ENCODE measurements at places on chromosomes 16 and 17.

GRCh38 chr17:41444186-41444585 is 3.4 kb upstream of the KRT38 start:
- DNase-seq, result no peak

DNA sequence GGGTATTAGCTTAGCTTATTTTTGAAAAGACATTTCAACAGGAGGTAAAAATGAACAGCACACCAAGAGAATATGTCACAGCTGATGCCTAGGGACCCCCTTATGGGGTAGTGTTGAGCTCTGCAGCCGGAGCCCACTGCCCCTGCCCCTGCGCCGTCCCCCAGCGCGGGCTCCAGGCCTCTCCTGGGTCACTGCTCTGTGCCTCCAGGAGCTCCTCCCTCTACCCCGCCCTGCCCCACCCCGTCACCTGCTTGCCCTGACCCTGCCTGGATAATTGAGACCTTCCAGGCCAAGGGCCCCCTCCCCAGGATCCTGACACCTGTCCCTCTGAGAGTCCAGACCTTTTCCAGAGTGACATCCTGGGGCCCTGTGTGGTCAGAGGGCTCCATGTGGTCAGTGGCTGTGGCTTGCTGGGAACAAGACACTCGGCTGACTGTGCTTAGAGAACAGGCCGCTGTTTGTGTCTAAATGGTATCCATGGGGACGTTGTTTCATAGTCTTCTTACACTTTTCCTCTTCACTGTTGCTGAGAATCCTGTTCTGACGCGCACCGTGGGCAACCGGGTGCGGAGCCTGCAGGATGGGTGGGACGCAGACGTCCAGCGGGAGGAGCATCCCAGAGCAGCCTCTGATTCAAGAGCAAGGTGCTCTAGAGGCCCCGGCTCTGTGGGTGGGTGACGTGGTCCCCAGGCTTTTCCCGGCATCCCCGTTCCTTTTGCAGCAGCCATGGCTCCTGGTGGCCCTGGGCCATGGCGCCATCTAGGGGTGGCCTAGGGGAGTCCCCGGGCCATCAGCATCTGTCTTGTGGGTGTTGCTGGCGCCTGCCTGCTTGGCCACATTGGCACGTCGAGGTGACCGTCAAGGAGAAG is 20.0 kb upstream of the WFIKKN1 start:
- DNase-seq, result no peak

DNA sequence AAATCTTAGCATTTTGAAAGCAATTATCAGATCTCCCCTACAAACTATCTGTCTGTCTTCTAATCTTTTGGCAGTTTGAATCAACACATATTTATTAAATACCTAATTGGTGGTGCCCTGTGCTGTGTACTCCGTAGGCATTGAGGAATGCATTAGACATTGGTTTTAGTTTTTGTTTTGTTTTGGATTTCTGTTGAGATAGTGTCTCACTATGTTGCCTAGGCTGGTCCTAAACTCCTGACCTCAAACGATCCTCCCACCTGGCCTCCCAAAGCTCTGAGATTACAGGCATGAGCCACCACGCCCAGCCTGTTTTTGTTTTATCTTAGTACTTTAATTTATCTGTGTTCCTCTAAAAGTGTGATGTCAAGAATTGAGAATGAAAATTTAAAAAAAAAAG is 124.8 kb upstream of the RBL2 start:
- DNase-seq, result no peak

DNA sequence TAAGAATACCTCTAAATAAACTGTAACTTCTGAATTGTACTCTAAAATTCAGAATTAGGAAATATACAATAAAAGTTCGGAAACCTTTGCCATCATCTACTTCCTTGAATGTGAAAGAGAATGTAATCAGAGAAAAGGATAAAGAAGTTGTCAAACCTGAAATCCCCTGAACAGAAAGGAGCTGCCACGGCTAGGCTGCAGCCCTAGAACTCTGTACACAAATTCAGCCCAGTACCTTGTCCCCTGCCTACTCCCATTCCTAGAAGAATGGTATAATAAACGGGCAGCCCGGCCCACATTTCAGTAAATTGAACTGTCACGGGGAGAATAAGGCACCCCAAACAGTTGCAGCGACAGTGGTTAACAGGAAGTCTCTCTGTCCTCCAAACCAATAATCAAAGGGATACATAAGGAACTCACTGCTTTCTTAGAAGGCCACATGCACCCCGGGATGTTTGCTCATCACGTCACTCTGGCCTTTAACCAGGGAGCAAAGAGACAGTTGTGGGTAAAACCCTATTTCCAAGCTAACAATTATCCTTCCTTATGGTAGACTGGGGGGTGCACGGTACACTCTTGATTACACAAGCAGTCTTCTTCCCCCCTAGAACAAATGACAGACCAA is 24.3 kb upstream of the RFFL start:
- no peak for DNase-seq

DNA sequence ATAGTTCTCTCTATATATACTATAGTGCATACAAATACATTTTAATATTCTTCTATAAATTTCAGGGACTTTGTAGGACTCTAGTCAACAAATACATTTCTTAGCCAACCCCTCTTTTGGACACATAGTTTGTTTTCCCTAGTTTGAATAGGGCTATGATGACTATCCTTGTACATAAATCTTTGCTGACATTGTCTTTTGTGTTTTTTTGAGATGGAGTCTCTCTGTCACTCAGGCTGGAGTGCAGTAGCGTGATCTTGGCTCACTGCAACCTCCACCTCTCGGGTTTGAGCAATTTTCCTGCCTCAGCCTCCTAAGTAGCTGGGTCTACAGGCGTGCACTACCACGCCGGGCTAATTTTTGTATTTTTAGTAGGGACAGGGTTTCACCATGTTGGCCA is 3.3 kb downstream of the ANKS4B start:
- DNase-seq, result no peak

DNA sequence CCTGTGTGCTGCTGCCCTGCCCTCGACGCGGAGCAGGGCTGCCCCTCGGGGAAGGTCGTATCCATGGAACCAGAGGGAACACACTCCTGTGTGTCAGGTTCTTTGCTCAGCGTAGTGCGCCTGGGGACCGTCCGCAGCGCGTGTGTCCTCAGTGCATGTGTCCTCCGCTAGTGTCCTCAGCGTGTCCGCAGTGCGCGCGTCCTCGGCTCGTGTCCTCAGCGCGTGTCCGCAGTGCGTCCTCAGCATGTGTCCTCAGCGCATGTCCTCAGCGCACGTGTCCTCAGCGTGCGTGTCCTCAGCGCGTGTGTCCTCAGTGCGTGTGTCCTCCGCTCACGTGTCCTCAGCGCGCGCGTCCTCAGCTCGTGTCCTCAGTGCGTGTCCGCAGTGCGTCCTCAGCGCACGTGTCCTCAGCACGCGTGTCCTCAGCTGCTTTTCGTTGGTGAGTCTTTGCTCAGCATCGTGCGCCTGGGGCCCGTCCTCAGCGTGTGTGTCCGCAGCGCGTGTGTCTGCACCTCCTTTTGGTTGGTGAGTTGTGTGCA is 59.2 kb upstream of the ZNF750 start:
- DNase-seq, result no peak

GRCh38 chr17:17081304-17081940 is 39.2 kb downstream of the MPRIP start:
- DNase-seq, result no peak

GRCh38 chr16:53040788-53041187 is 11.9 kb downstream of the CHD9NB start:
- no peak for DNase-seq

DNA sequence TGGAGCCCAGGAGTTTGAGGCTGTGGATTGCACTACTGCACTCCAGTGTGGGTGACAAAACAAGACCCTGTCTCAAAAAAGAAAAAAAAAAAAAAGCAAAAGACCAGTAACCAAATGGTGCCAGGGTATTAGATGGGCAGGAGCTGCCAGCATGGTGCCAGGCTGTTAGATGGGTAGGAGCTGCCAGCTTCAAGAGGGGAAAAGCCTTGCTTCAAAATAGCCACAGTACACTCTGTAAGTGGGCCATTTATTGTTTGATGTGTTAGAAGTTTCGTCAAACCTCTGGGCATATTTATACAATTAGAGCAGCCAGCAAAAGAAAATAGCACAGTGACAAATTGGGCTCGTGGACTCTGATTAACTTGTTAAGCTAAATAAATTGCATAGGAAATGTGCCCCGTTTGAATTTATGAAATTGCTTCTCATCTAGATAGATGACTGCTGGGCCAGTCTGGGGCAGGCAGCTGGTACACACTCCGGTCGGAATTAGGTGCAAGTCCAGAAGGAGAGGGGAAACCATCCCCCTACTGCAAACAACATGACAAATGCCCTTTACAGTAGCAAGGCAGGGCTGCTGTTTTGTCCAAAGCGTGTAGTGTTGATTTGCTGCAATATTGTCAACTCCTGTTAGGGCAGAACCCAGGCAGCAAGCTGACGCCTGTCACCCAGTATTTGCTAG is 126.3 kb upstream of the IRX3 start:
- no peak for DNase-seq

DNA sequence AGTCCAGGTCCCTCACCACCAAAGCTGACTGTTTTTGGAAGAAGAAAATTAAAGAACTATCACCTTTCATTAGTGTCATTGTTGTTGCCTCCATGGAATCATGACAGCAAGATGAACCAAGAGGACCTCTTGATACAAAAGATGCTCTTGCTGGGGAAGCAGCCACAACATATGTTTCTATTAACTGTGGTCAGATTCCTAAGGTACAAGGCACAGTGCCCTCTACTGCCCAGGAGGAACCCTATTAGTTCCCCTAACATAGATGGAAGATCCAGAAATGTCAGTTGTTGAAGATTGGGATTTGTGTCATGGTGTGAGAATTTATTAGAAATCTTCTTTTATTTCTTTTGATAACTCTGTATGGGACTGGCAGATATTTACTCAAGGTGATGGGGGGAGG is 188.2 kb upstream of the ANKFN1 start:
- no peak for DNase-seq

DNA sequence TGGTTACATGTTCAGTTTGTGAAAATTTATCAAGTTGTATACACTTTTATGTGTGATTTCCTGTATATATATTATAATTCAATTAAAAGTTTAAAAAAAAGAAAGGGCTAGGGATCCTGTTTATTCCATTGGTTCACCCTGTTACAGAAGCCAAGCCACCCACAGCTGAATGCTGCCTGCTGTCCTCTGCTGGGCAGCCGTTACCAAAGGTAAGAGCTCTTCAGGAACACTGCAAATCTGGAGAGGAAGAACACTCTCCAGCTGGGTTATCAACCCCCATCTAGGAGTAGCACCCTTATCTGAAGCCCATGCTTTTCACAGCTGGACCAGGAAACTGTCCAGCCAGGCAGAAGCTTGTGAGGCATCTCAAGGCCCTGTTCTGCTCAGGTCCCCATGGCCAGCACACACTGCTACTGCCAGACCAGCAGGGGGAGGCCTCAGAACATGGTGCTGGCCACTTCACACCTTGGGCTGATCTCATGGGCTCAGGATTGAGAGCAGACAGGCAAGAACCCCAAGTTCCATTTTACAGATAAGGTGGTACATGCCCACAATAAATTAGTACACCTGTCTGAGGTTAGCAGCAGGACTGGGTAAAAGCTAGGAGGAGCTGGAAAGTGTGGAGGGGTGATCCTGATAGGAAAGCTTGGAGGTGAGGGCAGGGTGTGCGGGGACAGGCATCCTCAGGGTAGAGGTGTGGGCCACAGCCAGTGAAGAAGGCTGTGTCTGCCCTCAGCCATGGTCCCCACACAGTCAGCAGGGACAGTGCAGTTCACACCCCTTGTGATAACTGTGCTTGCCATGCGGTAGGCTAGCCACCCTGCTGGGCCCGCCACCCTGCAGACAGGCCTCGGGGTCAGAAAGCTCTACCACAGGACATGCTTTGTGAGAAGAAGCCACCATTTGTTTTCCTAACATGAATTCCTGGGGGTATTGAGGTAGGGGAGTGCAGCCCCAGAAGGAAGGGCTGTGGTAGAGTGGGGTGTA is 54.3 kb upstream of the SREBF1 start:
- DNase-seq, result peak; percentile 23

GRCh38 chr16:73390936-73391335 is 343.0 kb upstream of the ZFHX3 start:
- no peak for DNase-seq

- no peak for DNase-seq
Observed at GRCh38 chr17:30530346-30531025, 53.3 kb downstream of the GOSR1 start.

- DNase-seq, result no peak
Observed at GRCh38 chr16:15487336-15488284, 53.2 kb downstream of the BMERB1 start.

DNA sequence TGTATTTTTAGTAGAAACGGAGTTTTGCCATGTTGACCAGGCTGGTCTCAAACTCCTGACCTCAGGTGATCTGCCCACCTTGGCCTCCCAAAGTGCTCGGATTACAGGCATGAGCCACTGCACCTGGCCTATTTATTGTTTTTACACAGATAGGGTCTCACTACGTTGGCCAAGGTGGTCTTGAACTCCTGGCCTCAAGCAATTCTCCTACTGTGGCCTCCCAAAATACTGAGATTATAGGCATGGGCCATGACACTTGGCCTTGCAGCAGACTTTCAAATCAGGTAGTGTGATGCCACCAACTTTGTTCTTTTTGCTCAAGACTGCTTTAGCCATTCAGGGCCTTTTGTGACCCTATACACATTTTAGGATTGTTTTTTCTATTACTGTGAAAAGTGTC is 61.7 kb upstream of the INTS2 start:
- DNase-seq, result no peak

- DNase-seq, result no peak
Observed at GRCh38 chr16:6837722-6838121, 494.9 kb upstream of the RBFOX1 start.

DNA sequence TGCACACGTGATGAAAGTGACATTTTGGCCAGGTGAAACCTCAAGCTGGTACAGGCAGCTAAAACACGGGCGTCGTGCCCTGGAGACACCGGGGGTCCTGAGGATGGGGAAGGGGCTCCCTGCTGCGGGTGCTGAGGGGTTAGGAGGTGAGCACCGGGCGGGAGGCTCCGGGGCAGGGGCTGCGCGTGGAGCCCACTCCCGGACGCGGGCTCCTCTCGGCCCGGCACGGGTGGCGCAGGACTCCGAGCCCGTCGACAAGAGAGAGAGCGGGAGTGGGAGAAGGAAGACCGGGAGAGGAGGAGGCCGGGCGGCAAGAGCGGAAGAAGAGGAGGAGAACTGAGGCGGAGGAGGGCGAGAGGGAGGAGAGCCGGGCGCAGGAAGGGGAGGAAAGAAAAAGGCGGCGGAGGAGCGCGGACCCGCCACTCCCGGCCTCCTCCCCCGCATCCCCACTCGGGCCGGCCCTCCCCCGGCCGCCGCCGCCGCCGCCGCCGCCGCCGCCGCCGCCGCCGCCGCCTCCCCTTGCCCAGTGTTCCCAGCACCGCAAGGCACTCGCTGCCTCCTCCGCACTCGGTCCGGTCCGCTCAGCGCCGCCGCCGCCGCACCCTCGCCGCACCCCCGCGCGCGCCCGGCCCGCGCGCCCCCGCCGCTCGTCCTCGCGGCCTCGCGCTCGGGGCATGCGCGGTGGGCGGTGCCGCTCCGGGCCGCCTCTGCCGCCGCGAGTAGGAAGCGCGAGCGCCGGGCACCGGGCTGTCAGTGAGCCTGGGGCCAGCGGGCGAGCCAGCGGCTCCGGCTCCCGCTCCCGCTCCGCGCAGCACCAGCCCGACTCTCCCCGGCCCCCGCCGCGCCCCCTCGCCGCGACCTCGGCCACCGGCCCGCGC is at the start of gene PRKCA:
PRKCA (plus strand) TSS at position 750 of the 878 bp plus-strand sequence.
- DNase-seq, result peak; percentile 53

Data from neural crest cell (in vitro differentiated cells).